ENCODE measurements at places on chromosomes 4 and X. TPM values are rescaled to one million over a fixed set of nuclear protein-coding genes. Genes with fewer than 3 reads are reported as not detected.

The ZAR1 gene
- 0.23 TPM for total RNA-seq

The GPR173 gene
- total RNA-seq, result 2.2 TPM

The UGT2B7 gene
- 21.3 TPM for total RNA-seq

- DNase-seq, result no peak
Observed at GRCh38 chrX:13076176-13076961, 31.9 kb upstream of the FAM9C start.

- no peak for DNase-seq
Observed at GRCh38 chr4:23034731-23035130, 342.0 kb downstream of the GBA3 start.

DNA sequence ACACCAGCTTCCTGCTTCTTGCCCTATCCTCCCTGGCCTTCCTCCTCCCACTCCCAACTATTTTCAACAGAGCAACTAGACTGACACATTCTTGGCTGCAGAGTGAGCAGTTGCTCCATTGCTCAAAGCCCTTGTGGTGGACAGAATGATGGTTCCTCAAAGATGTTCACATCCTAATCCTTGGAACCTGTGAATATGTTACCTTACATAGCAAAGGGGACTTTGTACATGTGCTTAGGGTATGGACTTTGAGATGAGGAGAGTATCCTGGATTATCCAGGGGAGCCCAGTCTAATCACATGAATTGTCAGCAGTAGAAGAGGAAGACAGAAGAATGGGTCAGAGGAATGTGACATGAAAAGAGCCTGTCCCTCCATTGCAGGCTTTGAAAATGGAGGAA is 24.9 kb upstream of the HOPX start:
- no peak for DNase-seq

DNA sequence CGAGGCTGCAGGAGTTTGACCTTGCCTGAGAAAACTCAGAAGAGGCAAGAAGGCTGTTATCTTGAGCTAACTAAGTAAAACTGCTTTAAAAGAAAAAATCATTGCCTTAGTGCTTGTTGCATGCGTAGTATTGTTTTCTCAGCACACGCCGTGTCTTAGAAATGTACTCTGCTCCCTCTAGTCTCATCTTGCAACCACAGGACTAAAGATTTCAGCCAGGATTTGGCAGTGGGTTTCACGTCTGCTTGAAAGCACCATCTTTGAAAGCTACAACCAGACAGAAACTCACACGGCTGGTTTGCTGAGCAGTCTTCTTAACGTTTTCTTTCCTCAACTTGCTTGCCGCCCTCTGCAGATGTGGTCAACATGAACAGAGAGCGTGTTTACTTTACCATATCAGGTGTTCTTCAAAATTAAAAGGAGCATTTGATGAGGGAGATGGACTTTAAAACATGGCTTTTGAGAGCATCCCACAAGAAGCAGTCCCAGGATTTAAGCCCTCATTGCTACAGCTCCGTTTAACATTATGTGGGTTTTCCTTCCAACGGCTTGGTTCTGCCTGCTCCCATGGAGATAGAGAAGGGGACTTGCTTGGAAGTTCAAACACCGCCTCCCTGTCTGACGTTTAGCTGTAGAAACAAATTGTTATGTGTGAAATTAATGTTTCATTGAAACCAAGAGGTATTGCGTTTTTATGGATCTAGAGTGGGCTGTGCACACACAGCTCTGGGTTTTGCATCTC is 3.4 kb downstream of the SORCS2 start:
- DNase-seq, result no peak

Data from epithelial cell of proximal tubule (primary cell).